Subcutaneous adipose tissue (tissue), 4 donors: ENCODE measurements at places on chromosomes 2 and 18. TPM values are rescaled to one million over a fixed set of nuclear protein-coding genes. Genes with fewer than 3 reads are reported as not detected.

The WDFY1 gene
- total RNA-seq, result 38.6 TPM

The CCBE1 gene
- 6.6 TPM for total RNA-seq

The CD226 gene
- 0.49 TPM for total RNA-seq

The BZW1 gene
- total RNA-seq, result 311 TPM

The RTKN gene
- total RNA-seq, result 11.2 TPM

The ALPI gene
- total RNA-seq, result not detected

The LRRC30 gene
- not detected for total RNA-seq

The ITGA4 gene
- 7.7 TPM for total RNA-seq

The LIMS2 gene
- 20.5 TPM for total RNA-seq

The MYL12A gene
- 541 TPM for total RNA-seq

The TAF4B gene
- total RNA-seq, result 9.9 TPM

The EPHA4 gene
- total RNA-seq, result 45.0 TPM

The GYPC gene
- total RNA-seq, result 146 TPM

The SAP130 gene
- total RNA-seq, result 9.4 TPM

The FAM136A gene
- 23.0 TPM for total RNA-seq

The CFAP65 gene
- not detected for total RNA-seq

The DCC gene
- not detected for total RNA-seq

The LAMA3 gene
- total RNA-seq, result 34.9 TPM

The GNLY gene
- total RNA-seq, result 4.6 TPM

The SALL3 gene
- total RNA-seq, result not detected
